Stimulated activated CD4-positive, alpha-beta T cell treated with anti-CD3 and anti-CD28 coated beads, TNF-alpha, amount 100 ng/mL, for 48 hours (primary cell): ENCODE measurements at places on chromosomes 13 and 19.

GRCh38 chr13:43238341-43239083, 215.1 kb downstream of the DNAJC15 start:
- no peak for DNase-seq

GRCh38 chr13:47249266-47249665, 352.4 kb upstream of the HTR2A start:
- DNase-seq, result no peak

- DNase-seq, result no peak
Observed at GRCh38 chr13:90673746-90674145, 673.7 kb upstream of the MIR17HG start.

DNA sequence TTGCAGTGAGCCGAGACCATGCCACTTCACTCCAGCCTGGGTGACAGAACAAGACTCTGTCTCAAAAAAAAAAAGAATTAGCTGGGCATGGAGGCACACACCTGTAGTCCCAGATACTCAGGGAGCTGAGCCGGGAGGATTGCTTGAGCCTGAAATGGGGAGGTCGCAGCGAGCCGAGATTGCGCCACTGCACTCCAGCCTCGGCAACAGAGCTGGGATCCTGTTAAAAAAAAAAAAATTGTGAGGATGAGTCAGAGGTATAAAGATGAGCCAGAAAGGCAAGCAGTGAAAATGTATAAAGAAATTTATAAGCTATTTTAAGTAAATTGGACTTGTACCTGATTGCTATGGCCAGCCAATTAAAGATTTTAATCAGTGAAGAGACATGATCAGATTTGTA, 21.1 kb downstream of the KBTBD6 start:
- DNase-seq, result no peak

DNA sequence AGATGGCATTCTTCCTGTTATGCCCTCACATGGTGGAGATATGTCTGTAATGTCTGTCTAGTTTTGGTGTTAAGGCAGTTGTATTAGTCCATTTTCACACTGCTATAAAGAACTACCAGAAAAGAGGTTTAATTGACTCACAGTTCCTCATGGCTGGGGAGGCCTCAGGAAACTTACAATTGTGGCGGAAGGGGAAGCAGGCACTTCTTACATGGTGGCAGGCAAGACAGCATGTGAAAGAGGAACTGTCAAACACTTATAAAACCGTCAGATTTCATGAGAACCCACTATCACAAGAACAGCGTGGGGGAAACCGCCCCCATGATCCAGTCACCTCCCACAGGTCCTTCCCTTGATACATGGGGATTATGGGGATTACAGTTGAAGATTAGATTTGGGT, 3.2 kb downstream of the ZNF441 start:
- DNase-seq, result no peak

GRCh38 chr13:50156561-50157127, 141.4 kb downstream of the KCNRG start:
- DNase-seq, result no peak

GRCh38 chr13:42836930-42837690, 55.7 kb downstream of the FAM216B start:
- no peak for DNase-seq

GRCh38 chr19:3653865-3654513, 27.4 kb upstream of the CACTIN start:
- DNase-seq, result no peak

DNA sequence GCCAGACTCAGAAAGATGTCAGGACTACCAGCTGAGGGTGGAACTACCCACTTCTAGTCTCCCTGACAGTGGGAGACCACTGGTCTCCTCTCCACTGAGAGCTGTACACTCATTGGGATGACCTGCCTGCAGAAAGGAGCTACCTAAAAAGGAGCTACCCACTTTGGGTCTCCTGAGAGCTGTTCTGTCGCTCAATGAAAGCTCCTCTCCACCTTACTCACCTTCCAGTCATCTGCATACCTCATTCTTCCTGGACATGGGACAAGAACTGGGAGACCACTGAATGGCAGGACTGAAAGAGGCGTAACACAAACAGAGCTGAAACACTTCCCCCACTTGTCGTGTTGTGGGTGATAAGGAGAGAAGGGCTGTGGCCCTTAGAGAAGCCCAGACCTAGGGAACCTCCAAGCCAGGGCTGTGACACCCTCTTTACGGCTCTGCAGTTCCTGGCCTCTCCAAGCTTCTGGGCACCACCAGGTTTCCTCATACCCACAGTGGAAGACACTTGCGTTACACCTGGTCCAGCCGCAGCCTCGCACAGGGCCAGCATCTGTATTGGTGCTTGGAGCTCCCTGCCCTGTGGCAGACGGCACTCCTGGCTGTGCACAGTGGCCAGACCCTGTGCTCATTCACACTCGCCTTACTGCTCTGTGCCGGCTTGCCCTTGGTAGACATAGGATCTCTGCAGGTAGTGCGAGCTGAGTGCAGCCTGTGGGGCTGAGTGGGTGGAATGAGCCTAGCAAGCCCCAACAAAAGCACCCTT, 54.9 kb upstream of the SLITRK6 start:
- no peak for DNase-seq

DNA sequence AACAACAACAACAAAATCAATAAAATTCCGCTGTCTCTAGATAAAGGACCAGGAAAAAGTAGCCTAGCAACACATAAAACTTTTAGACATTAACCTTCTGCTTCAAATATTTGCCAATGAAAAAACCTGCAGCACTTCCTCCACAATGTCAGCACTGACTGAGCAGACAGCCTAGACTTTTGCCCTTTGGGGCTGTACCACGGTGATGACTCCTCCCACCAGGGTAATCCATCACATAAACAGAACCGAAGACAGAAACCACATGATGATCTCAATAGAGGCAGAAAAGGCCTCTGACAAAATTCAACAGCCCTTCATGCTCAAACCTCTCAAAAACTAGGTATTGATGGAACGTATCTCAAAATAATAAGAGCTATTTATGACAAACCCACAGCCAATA, 30.2 kb upstream of the TRPC4 start:
- DNase-seq, result no peak

DNA sequence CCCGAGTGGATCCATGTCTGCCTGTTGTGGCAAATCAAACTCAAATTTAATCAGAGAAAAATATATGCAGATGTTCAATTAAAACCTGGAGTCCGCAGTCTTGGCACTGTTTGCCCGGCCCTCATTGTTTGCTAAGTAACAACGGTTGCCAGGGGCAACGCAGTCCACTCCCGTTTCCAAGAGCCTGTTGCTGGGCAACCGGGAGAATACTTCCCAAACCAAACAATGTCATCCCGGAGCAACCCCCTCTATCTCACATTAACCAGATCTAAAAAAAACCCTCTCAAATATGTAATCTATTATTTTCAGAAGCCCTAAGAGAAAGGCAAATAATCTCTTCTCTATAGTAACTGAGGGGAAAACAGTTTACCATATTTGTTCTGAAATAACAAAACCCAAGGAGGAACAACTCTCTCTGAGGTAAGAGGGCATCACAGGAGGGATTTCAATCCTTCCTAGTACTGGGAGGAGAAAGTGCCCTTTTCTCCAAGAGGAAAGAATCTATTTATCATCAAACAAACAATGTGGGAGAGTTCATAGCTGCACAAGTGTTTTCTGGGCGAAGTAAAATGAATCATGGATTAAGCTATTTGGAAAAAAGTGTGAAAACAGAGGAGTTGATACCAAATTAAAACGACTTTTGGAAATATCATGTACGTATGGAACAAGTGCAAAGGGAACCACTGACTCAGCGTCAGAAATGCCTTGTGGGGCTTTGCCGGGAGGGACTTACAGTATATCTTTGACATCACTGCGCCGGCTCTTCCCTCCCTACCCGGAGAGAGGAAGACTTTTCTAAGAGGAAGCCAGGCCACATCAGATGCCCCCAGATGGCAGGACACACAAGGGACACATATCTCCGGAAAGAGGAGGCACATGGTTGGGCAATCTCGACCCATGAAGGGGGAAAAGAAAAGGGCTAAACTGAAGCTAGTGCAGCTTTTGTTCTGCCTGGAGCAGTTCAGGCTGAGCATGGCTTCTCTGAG, 43.3 kb downstream of the RFX2 start:
- DNase-seq, result no peak

DNA sequence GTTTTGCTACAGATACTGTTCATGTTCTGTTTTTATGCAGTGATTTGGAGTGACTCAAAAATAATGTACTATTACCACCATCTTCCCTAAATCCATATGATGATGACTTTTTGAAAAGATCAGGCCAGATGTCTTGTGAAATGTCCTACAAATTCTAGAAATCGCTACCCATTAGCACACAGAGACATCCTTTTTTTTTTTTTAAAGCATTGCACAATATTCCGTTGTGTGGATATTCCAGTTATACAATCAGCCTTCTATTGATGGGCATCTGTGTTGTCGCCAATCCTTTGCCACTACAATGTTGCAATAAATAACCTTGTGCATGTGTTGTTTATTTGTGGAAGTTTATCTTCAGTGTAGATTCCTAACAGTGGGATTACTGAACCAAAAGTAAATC, 24.5 kb downstream of the ZDHHC20 start:
- DNase-seq, result no peak

GRCh38 chr19:56191115-56191514, 6.5 kb downstream of the ZSCAN5B start:
- no peak for DNase-seq

DNA sequence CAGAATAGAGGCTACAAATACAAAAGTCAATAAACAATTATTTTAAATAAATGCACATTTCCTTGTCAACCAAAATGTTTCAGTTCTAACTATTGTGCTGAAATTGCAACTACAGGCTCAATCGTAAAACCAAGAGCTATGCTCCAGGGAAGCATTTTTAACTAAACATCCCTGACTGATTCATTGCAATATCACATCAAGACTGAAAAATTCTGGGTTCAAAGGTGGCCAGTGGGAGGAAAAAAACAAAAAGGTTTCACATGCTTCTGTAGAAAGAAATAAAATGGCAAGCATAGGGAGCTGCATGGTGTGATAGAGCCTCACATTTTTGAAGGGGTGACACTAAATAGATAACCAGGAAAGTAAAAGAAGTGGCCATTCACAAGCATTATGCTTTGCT, 862.8 kb downstream of the PCDH9 start:
- DNase-seq, result no peak

- DNase-seq, result no peak
Observed at GRCh38 chr19:15252398-15253018, 20.3 kb upstream of the EPHX3 start.

GRCh38 chr19:54414156-54414555, 1.1 kb upstream of the TTYH1 start:
- DNase-seq, result no peak

- DNase-seq, result no peak
Observed at GRCh38 chr13:24500977-24501376, 11.6 kb downstream of the PARP4 start.

- DNase-seq, result no peak
Observed at GRCh38 chr13:95862408-95862807, 185.5 kb downstream of the DNAJC3 start.

DNA sequence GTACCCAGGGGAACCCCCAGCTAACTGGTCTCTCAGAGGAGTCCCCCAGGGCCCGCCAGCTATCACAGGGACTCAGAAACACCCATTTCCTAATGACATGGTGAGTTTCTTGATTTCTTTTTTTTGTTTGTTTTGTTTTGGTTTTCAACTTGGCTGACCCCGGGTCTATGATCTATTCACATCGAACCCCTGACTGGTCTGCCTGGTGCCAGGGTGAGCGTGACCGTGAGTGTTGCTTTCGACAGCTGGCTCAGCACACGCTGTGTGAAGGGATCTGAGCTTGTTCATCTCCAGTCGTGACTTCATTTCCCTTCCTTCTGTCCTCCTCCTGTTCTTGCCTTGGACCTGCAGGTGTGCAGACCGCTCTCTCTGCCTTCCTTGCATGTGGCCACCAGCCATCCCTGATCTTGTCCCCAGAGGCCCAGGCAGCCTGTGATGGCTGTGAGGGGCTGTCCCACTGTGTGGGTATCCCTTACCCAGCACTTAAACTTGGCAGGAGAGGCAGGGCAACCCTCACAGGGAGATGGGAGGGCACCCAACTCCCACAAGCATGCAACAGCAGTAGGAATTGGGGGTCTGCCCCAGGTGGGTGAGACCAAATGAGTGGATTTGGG, 26.2 kb downstream of the TMEM161A start:
- no peak for DNase-seq

DNA sequence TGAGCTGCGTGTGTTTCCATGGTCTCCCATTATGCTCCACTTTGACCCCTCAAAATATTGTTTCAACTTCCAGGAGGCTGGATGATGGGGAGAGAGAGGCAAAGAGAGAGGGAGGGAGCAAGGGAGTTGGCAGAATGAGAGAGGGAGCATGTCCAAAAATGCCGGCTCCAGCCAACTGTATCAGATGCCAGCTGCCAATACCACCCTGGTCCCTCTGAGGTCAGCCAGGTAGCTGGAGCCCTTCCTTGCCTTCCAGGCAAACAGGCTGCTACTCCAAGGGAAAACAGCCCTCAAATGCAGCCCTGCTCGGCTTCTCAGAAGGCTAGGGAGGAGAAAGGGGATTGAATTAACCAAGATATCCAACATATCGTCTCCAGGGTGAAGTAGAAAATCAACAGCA, 440.0 kb downstream of the TSHZ3 start:
- no peak for DNase-seq

DNA sequence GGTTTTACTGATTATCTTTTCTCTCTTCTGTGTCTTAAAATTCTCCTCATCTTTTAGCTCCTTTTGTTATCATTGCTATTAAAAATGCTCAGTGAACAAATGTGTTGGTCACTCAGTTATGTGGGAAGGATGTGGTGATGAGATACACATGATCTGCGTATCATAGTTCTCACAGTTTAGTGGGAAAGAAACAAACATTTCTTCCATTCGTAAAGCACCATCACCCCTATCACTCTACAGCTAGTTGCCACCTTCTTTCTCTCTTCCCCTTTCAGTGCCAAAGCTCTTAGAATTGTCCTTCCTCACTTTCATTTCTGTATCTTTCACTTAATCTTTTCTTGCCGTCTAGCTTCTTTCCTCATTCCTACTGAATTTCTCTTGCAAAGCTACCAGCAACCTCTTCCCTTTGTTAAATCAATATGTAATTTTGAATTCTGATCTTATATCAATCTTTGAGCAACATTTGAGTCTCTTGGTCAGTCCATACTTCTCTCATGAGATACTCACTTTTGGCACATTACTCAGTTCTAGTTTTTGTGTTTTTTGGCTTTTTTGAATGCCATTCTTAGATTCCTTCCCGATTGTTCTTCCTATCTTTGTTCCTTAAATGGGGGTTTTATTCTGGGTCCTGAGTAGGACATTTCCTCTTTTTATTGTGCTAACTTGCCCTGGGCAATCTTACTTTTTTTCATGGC, 122.3 kb downstream of the PCCA start:
- no peak for DNase-seq

- DNase-seq, result no peak
Observed at GRCh38 chr13:37353911-37354310, 244.7 kb downstream of the POSTN start.

GRCh38 chr19:19062454-19063182, 1.2 kb upstream of the SLC25A42 start:
- no peak for DNase-seq

GRCh38 chr19:47157431-47158321, 27.0 kb downstream of the SAE1 start:
- no peak for DNase-seq
